GM12878 (cell line): ENCODE measurements at places on chromosomes 6 and 20. TPM values are rescaled to one million over a fixed set of nuclear protein-coding genes. Genes with fewer than 3 reads are reported as not detected.

PRRT1 gene
- 0.15 TPM in 1 of 2 replicates, not detected in the other for total RNA-seq

FERMT1 gene
- 0.66 and 0.74 TPM in 2 replicates for total RNA-seq

ADGRF5 gene
- 0.13 TPM in 2 replicates for total RNA-seq

C6orf58 gene
- not detected in 2 replicates for total RNA-seq

LST1 gene
- total RNA-seq, result 16.5 and 20.6 TPM in 2 replicates

PRSS35 gene
- total RNA-seq, result not detected in 2 replicates

DNA sequence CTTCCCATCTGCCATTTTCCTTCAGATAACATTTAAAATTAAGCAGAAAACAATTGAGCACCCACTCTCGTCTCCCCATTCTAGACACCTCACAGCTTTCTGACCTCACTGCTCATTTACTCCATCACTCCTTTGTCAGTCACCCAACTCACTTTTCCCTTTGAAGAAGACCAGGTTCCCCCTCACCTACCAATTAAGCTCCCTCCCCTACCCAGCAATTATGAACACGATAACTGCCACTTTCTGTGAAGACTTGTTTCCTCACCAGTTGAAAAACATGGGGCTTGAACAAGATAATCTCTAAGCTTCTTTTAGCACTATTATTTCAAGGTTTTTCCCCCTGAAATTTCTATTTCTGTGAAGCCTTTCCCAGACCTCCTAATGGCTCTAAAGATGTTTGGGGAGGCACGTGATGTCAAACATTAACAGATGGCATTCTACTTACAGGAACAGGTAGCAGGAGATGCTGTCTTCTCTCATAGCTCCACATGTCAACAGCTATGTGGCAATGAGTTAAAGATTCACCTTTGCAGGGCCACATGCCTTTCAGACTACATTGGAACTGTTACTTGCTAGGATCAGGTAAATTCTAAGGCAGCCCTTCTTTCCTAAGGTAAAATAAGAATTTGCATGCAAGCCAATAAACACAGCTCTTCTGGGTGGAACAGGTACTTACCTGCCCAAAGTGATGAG, 24.8 kb upstream of the SLA2 start:
- no peak for DNase-seq

DNA sequence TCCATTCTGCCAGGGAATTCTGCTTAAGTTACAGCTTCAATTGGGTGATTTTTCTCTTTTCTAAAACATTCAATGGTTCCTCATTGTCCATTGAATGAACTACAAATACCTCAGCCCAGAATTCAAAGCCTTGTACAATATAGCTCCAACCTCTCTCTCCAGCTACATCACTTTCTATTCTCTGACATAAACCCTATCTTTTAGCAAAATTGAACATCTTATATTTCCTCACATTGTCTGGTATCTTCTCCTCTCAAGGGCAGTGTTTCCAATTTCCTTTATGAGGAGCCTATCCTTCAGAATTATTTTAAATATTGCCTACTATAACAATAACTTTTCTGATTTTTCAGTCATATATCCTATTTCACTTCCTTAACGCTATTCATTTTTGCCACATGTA, 203.6 kb upstream of the RNF217 start:
- no peak for DNase-seq

DNA sequence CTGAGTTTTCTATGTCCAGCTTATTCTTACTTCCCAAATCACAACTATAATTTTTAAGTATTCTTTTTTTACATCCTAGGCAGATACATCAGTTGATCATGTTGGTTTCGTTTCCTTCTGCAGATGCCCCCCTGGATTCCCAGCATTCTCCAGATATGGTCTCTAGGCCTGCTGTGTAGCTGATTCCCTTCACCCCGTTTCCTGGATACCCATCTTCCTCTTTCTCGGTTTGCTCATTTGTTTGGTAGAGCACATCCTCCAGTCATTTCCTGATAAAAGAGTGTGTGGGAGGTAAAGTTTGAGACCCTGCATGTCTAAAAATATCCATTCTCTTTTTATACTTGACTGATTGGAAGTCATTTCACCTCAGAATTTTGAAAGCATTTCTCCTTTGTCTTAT, 66.4 kb downstream of the ANKS1A start:
- DNase-seq, result no peak
